ENCODE measurements at places on chromosomes 3 and 15.
A peak's percentile ranks its signal among the peaks of the same experiment; 100 is the strongest.

- no peak for DNase-seq
Measured at GRCh38 chr3:195540511-195540910, 2.6 kb downstream of the PPP1R2 start.

DNA sequence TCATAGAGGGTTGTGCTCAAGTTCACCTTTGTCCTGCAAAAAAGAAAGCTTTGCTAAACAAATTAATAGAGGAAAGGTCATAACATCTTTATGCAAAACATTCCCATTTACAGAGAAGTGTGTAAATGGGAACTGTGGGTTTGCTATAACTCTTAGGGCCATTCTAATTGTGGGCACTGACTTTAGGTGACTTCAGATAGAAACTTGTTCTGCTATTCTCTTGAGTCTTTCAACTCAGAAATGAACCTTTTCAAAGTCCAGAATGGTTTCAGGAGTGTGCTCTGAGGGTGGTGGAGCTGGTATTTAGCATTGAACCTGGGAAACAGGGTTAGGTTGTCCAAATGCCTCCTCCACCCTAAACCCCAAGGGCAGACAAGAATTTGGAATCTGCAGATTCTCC lies 34.0 kb downstream of the SPTSSB start:
- DNase-seq = no peak

GRCh38 chr3:47989981-47990440 lies 26.2 kb downstream of the MAP4 start:
- peak; percentile 80 for DNase-seq

GRCh38 chr3:182969277-182969676 lies 11.1 kb downstream of the DCUN1D1 start:
- DNase-seq = no peak

- DNase-seq = no peak
Measured at GRCh38 chr3:194537732-194538247, 51.0 kb upstream of the ATP13A3 start.

- DNase-seq = no peak
Measured at GRCh38 chr15:41010345-41010744, 57.1 kb downstream of the CHAC1 start.

GRCh38 chr3:178537122-178537705 lies 978 bp downstream of the KCNMB2 start:
- no peak for DNase-seq

- DNase-seq = no peak
Measured at GRCh38 chr3:172581757-172582166, 58.5 kb upstream of the TNFSF10 start.

GRCh38 chr3:73036694-73037591 lies 24.5 kb upstream of the EBLN2 start:
- no peak for DNase-seq

- DNase-seq = no peak
Measured at GRCh38 chr3:111984636-111985298, 5.9 kb downstream of the ABHD10 start.

DNA sequence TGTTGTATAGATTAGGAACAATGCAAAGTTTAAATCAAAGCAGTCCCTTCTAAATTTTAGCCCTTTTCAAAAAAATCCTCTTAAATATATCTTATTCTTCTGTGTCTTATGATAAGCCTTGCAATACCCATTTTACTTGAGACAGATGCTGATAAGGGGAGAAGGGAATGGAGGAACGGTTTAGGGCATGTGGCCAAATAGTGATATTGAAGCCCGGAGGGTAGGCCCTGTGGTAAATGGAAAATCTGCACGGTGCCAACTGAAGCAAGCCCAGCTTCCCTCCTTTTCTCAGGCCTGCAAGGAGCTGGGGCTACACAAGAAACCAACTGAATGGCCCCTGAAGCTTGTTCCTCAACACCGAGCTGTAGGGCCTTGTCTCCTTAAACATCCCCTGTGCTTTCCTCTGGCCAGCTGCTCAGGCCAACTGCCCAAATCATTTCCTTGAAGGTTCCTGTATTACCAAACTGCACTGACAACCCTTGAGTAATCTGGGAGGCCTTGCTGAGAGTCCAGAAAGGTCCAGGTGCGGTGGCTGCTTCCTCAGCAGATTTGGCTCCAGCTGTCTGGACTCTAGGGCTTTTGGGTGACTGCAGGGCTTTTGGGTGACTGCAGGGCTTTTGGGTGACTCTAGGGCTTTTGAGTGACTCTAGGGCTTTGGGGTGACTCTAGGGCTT lies 67.2 kb downstream of the NCEH1 start:
- DNase-seq = no peak

- DNase-seq = no peak
Measured at GRCh38 chr15:44882499-44882968, 74.0 kb upstream of the TERB2 start.

- no peak for DNase-seq
Measured at GRCh38 chr3:131775650-131776049, 259.2 kb downstream of the CPNE4 start.

- no peak for DNase-seq
Measured at GRCh38 chr3:143482106-143483088, 362.8 kb downstream of the CHST2 start.

DNA sequence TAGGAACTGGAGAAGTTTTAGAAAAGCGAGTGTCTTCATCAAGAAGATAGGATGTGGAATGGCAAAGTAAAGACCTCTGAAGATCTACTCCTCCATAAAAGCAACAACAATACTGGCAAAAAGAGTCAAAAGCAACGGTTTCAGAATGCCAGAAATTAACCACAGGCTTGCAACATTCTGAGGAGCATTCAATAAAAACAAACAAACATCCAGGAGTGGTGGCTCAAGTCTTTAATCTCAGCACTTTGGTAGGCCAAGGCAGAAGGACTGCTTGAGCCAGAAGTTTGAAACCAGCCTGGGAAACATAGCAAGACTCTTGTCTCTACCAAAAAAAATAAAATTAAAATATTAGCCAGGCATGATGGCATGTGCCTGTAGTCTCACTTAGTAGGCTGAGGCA lies 143.2 kb upstream of the HACD2 start:
- no peak for DNase-seq

- no peak for DNase-seq
Measured at GRCh38 chr3:152969557-152970300, 134.8 kb downstream of the P2RY1 start.

DNA sequence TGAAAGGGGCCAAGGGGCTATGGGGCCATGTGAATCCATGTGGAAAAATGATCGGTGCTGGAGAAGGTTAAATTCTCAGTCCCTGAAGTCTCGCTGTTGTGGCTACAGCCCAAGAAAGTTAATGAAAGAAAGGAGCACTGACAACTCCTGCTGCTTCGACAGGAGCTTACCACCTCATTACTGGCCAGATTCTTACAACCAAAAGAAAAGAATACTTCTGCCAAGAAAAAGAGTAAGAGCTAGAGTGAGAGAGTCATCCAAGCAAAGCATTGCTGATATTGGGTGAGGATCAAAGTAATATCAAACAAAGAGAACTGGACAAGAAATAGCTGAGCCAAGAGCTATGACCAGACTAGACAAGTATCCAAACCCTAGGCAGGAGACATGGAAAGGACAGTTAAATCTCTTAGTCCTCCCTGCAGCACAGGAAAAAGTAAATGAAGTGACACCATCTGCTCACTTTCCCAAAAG lies 348.4 kb upstream of the PLSCR5 start:
- DNase-seq = no peak

GRCh38 chr3:169556349-169556870 lies 107.1 kb downstream of the MECOM start:
- DNase-seq = no peak

GRCh38 chr3:46895204-46895660 lies 17.7 kb downstream of the PTH1R start:
- DNase-seq = peak; percentile 62

- no peak for DNase-seq
Measured at GRCh38 chr15:41819455-41820050, 8.3 kb upstream of the JMJD7 start.

DNA sequence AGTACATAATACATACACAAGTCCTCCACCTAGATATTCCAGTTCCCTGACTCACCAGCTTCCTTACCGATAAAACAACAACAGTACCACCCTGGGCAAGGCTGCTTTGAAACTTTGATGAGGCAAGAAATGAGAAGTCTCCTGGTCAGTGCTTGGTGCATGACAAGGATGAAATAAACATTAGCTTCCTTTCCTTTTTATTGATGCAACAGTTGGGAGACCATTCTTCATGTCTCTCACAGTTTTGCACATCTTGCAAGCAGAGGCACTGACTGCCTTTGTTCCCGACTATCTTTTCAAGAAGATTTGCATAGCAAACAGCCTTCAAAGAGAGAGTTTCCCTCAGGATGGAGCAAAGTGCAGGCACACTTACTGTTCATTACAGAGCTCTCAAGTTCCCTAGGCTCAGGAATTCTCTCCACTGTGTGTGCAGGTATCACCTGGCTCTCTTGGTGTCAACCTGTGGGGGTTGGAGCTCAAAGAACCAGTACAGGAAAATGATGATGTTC lies 65.2 kb downstream of the MYLK start:
- DNase-seq = no peak

DNA sequence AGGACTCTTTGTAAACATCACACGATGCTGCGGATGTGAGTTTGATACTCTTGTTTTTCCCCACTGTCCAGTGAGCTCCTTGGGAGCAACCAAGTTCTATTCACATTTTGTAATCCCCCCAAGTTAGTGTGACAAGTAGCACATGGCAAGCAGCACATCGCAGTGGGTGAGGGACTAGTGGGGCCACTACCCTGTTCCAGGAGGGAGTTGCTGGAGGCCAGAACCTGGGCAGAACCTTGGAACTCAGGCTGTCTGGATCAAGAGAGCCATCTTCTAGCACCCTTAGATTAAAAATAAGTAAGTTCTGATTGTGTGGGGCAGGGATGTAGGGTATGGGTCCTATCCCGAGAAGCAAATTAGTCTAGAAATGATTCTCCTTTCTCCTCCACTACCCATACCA lies 91.7 kb downstream of the CHRNA7 start:
- no peak for DNase-seq

- peak; percentile 63 for DNase-seq
Measured at GRCh38 chr3:112477891-112478290, 21.4 kb downstream of the BTLA start.

- no peak for DNase-seq
Measured at GRCh38 chr3:12363397-12364195, 74.7 kb downstream of the PPARG start.

GRCh38 chr3:49053543-49053942 lies 24.3 kb upstream of the IMPDH2 start:
- DNase-seq = peak; percentile 14

DNA sequence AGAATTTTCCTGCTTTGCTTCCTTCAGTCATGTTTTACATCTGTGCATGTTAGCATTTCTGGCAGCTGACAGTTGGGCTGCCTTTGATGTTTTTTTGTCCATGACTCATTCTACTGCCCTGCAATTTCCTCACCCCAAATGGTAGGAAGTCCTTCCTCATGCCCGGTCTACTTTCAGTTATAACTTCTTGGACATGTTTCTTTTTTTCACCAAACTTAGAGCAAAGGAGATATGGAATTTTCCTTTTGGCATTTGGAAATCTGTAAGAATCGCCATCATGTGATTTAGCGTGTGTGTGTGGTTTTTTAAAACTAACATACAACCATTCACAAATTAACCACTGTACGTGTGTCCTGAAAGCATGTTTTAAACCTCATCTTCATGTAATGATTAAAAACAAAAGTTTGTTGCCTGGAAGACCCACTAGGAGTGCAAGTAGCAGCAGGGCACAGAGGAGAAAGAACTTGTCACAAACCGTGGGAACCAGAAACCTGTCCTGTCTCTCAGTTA lies 430.7 kb upstream of the CFAP20DC start:
- DNase-seq = peak; percentile 6

DNA sequence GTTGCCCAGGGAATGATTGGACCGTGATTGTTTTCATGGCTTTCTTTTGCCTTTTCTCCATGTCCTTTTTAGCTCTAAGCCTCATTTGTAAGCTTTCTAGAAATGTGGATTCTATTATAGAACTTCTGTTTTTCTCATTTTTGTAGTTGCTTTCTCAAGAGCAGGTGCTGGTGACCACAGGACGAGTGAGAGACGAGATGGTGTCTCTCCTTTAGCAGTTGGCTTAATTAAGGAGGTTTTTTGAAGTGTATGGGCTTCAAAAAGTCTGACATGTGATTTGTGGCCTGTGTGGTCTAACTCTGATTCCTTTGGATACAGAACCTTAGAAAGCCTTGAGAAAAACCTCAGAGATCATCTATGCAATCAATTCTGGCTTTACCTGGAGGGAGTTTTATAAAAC lies 292.8 kb downstream of the LPP start:
- no peak for DNase-seq

- DNase-seq = no peak
Measured at GRCh38 chr3:126758882-126759281, 54.8 kb downstream of the CHCHD6 start.

Data from HL-60 (cell line).